ENCODE measurements at places on chromosomes 3 and 15.

GRCh38 chr3:179651687-179652446, 973 bp upstream of the USP13 start:
- DNase-seq = no peak

DNA sequence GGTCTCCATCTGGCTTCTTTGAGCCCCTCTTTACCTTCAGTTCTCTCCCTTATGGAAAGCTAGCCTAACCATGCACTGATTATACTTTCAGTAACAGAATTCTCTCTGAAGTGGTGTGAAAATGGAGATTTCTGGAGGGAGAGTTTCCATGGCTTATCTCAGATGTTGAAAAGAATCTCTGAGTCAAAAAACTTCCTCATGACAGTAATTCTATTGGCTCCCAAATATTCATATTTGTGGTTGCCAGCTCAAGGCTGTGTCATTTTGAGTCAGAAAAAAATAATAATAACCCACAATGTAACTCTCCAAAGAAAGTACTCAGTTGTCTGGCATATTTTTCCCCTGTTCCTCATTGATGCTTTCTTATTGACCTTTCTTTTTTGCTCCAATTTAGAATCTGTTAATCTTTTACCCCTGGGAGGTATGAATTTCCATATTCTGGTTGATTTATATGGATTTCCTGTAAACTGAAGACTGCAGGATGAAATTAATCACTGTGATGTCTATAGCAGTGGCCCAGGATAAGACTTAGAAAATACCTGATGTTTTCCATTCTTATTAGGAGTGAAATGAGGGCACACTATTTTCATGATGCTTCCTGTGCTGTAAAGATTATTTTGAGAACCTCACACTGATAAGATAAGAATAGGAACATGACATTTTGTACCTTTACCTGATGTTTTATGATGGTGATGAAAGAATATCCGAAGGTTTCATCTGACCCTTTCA, 149.5 kb upstream of the EPHA3 start:
- no peak for DNase-seq

GRCh38 chr3:165204445-165204844, 8.3 kb upstream of the SLITRK3 start:
- DNase-seq = no peak

DNA sequence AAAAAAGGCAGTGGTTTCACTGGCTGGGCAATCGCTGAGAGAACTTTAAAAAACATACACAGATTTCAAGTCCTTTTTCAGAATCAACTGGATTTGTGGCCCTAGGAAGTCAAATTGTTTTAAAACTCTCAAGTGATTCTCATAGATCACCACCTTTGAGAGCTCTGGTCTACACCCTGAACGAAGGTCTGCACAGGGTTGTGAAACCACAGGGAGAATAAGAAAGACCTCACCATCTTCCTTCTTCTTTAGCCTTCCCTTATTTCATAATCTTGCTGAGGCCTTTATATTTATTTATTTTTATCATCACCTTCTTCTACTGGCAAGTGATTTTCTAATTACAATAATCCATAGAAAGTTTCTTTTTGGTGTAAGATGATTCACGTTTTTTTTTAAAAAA, 58.1 kb downstream of the FOXP1 start:
- DNase-seq = no peak

DNA sequence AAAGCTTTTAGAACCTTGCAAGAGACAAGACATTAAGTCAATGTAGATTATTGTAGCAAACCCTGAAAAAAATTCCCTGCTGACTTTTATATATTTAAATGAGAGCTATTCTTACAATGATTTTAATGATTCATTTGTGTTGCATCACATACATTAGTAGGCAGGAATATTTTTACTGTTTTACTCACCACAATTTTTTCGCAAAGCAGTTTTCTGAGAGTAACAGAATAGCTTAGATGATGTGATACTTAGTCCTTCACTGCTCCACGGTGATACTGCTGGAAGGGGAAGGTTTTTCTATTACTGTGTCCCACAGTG, 43.9 kb upstream of the CLRN1 start:
- DNase-seq = no peak

- no peak for DNase-seq
These were observed 123.3 kb upstream of the BFSP2 start for GRCh38 chr3:133276594-133276993.

- no peak for DNase-seq
These were observed 102.9 kb upstream of the WDR72 start for GRCh38 chr15:53862386-53862785.
